Cardiac muscle cell (in vitro differentiated cells and primary cell): ENCODE measurements at places on chromosomes 2 and 18. TPM values are rescaled to one million over a fixed set of nuclear protein-coding genes. Genes with fewer than 3 reads are reported as not detected.

Gene LHCGR
- 0.57 TPM in 1 of 2 replicates, not detected in the other for total RNA-seq

Gene PXDN
- 110 and 129 TPM in 2 replicates for total RNA-seq

Gene CNTNAP5
- 0.03 TPM in 1 of 2 replicates, not detected in the other for total RNA-seq

Gene CD8B
- not detected in 2 replicates for total RNA-seq

Gene MAP2
- total RNA-seq = 0.24 and 1.2 TPM in 2 replicates

- no peaks in the 10 kb centered on the region for H3K4me1 ChIP-seq
- H3K4me3 ChIP-seq = no peak overlapping the region
- no peak overlapping the region for H3K27ac ChIP-seq
- H3K27me3 ChIP-seq = no peaks in the 10 kb centered on the region
- no peak for DNase-seq
- H3K36me3 ChIP-seq = no peaks in the 10 kb centered on the region
Observed at GRCh38 chr2:177353187-177353478, 39.4 kb upstream of the AGPS start.

- H3K27ac ChIP-seq = no peak overlapping the region
- peaks cover 2% of the 10 kb centered on the region for H3K4me1 ChIP-seq
- peaks cover 3% of the 10 kb centered on the region for H3K27me3 ChIP-seq
- no peaks in the 10 kb centered on the region for H3K36me3 ChIP-seq
Observed at GRCh38 chr2:217153510-217153909, 293.6 kb upstream of the TNP1 start.

DNA sequence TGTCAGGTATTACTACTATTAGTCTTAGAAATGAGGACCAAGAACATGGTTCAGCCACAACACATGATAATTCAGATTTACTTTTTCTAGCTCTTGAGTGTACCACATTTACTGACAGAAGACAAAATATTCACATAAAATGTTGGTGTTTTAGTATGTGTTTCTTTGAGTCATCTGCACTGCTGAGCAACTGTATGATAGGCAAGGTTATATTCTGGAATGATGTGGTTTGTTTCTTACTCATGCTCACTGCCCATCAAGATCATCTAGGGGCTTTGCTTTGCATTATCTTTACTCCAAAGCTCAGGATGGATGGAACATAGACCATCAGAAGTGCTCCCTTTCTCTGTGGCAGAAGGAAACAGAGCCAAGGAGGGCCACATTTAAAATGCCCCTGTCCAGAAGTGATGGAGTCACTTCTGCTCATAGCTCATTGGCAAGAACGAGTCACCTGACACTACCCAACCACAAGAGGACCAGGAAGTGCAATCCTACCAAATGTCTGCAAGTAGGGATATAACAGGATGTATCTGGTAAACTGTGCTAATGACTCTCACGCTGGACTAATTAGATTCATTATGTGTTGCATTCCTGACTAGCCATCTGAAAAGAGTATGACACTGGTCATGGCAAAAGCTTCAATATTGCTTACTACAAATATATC is 81.5 kb downstream of the DIS3L2 start:
- no peaks in the 10 kb centered on the region for H3K4me1 ChIP-seq
- no peaks in the 10 kb centered on the region for H3K27me3 ChIP-seq
- no peak for DNase-seq
- H3K27ac ChIP-seq = no peak overlapping the region

GRCh38 chr2:26246818-26247217 is 2.1 kb downstream of the HADHB start:
- peaks cover 20% of the 10 kb centered on the region for H3K4me1 ChIP-seq
- DNase-seq = no peak

DNA sequence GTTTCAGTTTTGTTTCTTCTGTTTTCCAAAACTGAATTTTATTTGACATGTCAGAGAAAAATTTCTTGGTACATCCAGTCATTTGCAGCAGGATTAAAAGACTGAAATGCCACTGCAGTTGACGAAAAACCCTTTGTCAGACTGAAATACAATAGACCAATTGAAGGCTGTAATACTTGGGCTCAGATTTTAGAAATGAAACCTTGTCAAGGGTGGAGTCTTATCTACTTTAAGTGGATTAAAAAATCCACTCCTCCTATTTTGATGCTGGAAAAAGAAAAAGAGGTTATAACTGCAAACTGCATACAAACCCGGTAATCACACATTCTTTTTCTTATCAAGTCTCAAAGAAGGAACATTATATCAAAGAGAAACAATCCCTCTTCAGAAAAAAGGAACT is 80.2 kb upstream of the NEUROD1 start:
- no peak overlapping the region for H3K27ac ChIP-seq
- H3K4me3 ChIP-seq = no peak overlapping the region
- DNase-seq = no peak
- H3K4me1 ChIP-seq = no peaks in the 10 kb centered on the region

DNA sequence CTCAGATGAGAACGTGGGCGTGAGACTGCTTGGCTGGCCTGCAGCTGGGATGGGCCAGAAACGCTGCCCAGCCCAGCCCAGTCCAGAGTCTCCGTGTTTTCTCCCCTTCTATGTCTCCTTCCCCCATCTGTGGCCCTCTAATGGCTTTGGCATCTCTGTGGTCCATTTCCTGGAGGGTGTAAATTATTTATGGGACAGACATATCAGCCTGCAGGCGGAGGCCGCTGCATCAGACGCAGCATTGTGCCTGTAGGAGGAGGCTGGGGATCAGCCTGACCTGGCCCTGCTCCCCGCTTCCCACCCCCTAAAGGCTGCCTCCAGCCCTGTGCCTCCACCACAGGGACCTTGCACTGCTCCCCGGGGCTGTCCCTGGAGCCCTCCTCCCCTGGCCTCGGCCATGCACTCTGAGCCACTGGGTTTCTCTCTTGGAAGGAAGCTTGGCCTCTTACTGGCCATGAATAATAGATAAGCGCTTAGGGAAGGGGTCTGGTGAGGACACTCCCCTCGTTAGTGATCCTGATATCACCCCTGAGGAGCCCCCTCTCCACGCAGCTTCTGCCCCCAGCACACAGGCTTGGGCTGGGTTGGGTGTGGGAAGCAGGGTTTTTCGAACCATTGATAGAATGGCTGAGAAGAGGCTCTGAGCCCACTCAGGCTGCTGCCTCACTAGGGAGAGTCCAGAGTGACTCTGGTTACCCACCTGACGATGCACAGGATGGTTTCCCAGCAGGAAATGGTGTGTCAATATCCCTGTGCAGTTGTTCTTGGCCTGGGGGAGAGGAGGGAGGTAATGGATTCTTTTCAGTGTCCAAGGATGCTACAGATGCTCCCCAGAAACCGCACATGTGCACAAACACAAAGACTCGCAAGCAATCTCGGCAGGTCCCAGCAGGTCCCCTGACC is 185.5 kb downstream of the MYCN start:
- no peaks in the 10 kb centered on the region for H3K4me1 ChIP-seq
- no peaks in the 10 kb centered on the region for H3K27me3 ChIP-seq
- DNase-seq = no peak
